ENCODE measurements at places on chromosomes 13 and 19.

GRCh38 chr19:11278670-11279069 lies 16.3 kb upstream of the DOCK6 start:
- no peak overlapping the region for H3K27ac ChIP-seq
- peaks cover 25% of the 10 kb centered on the region for H3K4me1 ChIP-seq
- H3K4me3 ChIP-seq = no peak overlapping the region
- peaks cover 3% of the 10 kb centered on the region for H3K36me3 ChIP-seq
- H3K27me3 ChIP-seq = peaks cover 52% of the 10 kb centered on the region

GRCh38 chr13:49455007-49455398 lies 10.9 kb downstream of the SETDB2 start:
- no peak for DNase-seq
- H3K27me3 ChIP-seq = no peaks in the 10 kb centered on the region
- H3K36me3 ChIP-seq = peaks cover 26% of the 10 kb centered on the region
- no peak overlapping the region for H3K4me3 ChIP-seq
- no peak overlapping the region for H3K27ac ChIP-seq

- H3K4me1 ChIP-seq = no peaks in the 10 kb centered on the region
- no peak overlapping the region for H3K4me3 ChIP-seq
- no peak overlapping the region for H3K27ac ChIP-seq
- H3K36me3 ChIP-seq = no peaks in the 10 kb centered on the region
- no peak for DNase-seq
These were observed 959 bp upstream of the IGFL3 start for GRCh38 chr19:46125447-46125846.

- H3K4me1 ChIP-seq = peaks cover 8% of the 10 kb centered on the region
- H3K4me3 ChIP-seq = no peak overlapping the region
- no peak for DNase-seq
- H3K36me3 ChIP-seq = peaks cover 10% of the 10 kb centered on the region
- no peak overlapping the region for H3K27ac ChIP-seq
These were observed 9.1 kb upstream of the SHISA7 start for GRCh38 chr19:55451965-55452748.

DNA sequence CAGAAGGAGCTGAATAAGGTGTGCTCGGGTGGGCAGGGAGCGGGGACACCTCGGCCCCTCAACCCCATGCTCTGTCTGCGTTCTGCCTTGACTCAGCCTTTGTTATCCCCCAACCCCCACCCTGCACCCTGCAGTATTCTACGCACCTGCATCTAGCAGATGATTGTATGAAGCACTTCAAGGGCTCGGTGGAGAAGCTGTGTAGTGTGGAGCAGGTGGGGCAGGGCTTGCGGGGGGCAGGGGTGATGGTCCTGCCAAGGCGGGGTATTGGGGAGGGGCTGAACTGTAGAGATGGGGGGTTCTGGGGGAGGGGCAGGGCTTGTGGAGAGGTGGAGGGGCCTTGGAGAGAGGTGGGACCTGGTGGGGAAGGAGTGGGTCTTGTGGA lies 6.1 kb downstream of the STXBP2 start:
- H3K36me3 ChIP-seq = peaks cover 36% of the 10 kb centered on the region
- no peak for DNase-seq
- no peaks in the 10 kb centered on the region for H3K27me3 ChIP-seq
- peaks cover 24% of the 10 kb centered on the region for H3K4me1 ChIP-seq
- no peak overlapping the region for H3K4me3 ChIP-seq

- peaks cover 24% of the 10 kb centered on the region for H3K27me3 ChIP-seq
- peaks cover 3% of the 10 kb centered on the region for H3K36me3 ChIP-seq
- H3K4me3 ChIP-seq = no peak overlapping the region
- H3K4me1 ChIP-seq = peaks cover 32% of the 10 kb centered on the region
These were observed 6.0 kb downstream of the COX6B2 start for GRCh38 chr19:55348317-55349034.

DNA sequence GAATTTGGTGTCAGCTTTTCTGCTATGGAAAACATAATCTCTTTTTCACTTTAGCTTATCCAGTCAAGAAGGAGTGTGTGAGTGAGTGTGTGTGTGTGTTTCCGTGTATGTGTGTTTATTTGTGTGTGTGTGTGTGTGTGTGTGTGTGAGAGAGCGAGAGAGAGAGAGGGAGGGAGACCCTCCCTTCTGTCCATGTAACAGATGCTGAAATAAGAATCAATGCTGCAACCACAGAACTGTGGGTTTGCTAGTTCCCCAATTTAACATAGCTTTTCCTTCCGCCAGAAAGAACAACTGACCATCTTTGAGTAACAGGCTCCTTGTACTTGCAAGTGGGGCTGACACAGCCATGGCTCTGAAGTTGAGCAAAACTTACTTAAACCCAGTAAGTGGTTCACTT lies 5.2 kb downstream of the LCP1 start:
- no peaks in the 10 kb centered on the region for H3K27me3 ChIP-seq
- H3K36me3 ChIP-seq = peaks cover 85% of the 10 kb centered on the region
- peak overlapping the region; percentile 90 for H3K4me3 ChIP-seq
- peak overlapping the region; percentile 83 for H3K27ac ChIP-seq
- DNase-seq = peak; percentile 56
- H3K4me1 ChIP-seq = peaks cover 54% of the 10 kb centered on the region

- H3K27me3 ChIP-seq = no peaks in the 10 kb centered on the region
- H3K27ac ChIP-seq = peak overlapping the region; percentile 54
- H3K4me1 ChIP-seq = peaks cover 49% of the 10 kb centered on the region
- DNase-seq = no peak
These were observed 5.1 kb downstream of the CD37 start for GRCh38 chr19:49340069-49340864.

- H3K4me1 ChIP-seq = peaks cover 23% of the 10 kb centered on the region
- H3K36me3 ChIP-seq = peaks cover 43% of the 10 kb centered on the region
- H3K27me3 ChIP-seq = no peaks in the 10 kb centered on the region
- H3K27ac ChIP-seq = no peak overlapping the region
- H3K4me3 ChIP-seq = no peak overlapping the region
These were observed 13.4 kb downstream of the DPP9 start for GRCh38 chr19:4710281-4710600.

GRCh38 chr13:43293008-43293407 lies 269.6 kb downstream of the DNAJC15 start:
- H3K27ac ChIP-seq = no peak overlapping the region
- H3K4me1 ChIP-seq = no peaks in the 10 kb centered on the region
- H3K4me3 ChIP-seq = no peak overlapping the region
- no peak for DNase-seq
- H3K36me3 ChIP-seq = no peaks in the 10 kb centered on the region

DNA sequence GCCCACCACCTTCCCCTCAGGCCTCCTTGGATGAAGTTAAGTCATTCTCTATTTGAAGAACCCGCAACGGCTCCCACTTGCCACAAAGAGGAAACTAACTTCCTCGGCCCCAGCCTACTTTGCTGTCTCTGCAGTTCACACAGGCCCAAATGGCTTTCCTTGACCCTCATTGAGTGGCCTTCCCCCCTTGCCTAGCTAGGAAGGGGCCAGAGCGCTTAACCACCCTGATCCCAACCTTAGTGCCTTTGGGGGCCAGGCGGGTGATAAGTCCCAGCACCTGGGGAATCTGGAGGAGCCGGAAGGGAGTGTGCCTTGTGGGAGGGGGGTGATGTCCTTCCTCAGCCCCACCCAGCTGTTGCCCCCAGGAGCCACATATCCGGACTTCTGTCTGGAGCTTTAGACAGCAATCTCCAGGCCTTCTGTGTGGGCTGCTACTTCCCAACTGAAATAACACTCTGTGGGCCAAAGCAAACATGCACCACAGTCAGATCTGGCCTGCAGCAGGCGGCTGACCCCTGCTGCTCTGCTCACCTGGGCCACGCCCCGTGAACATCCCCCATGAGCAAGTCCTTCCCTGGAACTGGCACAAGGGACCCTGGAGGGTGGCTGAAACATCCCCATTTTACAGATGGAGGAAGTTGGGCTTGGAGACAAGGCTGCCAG lies 10.5 kb downstream of the NECTIN2 start:
- H3K36me3 ChIP-seq = no peaks in the 10 kb centered on the region
- H3K27ac ChIP-seq = peak overlapping the region; percentile 22
- DNase-seq = no peak

DNA sequence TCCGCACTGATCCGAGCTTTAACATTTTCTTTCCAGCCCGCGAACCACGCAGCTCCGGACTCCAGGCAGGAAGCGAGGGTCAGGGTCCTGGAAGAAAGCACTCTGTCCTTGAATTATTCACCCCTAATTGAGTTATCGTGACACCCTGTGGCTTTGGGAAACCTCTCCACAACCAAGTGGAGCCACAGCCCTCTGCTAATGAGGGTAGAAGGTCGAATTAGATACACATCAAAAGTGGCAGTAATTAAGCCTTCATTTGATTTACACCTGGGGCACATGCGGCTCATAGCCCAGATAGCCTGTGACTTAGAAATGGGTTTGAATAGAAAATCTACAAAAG lies 15.9 kb upstream of the RNF17 start:
- no peaks in the 10 kb centered on the region for H3K36me3 ChIP-seq
- peak overlapping the region; percentile 66 for H3K4me3 ChIP-seq
- H3K27ac ChIP-seq = no peak overlapping the region
- H3K27me3 ChIP-seq = peaks cover 61% of the 10 kb centered on the region
- DNase-seq = no peak

DNA sequence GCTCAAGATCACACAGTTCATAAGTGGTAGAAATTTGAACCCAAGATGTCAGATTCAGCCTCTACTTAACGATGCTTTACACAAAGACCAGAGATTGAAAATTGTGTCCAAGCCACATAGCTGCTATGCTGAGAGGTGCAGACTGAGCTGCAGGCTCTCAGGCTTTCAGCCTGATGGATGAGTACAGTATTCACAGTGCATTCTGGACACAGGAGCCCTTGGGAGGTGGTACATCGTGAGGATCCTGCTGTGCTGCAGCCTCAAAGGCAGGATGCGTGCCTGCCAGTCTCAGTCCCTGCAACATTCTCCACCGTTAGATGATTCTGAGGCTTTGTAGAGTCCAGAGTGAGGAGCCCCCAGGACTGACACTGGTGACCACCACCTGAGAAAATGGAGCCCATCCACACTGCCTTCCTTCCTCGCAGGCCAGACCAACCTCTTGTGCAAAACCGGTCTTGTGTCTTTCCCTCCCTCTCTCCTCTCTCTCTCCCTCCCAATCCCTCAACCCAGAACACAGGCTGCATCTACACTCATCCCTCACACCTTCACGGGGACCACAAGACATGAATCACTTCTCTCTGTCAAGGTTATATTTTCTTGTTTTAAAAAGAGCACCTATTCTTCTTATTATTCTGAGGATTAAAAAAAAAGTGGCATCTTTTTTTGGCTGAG lies 203.4 kb upstream of the ZNF507 start:
- no peaks in the 10 kb centered on the region for H3K4me1 ChIP-seq
- H3K27ac ChIP-seq = no peak overlapping the region
- DNase-seq = no peak
- no peak overlapping the region for H3K4me3 ChIP-seq
- H3K27me3 ChIP-seq = no peaks in the 10 kb centered on the region

DNA sequence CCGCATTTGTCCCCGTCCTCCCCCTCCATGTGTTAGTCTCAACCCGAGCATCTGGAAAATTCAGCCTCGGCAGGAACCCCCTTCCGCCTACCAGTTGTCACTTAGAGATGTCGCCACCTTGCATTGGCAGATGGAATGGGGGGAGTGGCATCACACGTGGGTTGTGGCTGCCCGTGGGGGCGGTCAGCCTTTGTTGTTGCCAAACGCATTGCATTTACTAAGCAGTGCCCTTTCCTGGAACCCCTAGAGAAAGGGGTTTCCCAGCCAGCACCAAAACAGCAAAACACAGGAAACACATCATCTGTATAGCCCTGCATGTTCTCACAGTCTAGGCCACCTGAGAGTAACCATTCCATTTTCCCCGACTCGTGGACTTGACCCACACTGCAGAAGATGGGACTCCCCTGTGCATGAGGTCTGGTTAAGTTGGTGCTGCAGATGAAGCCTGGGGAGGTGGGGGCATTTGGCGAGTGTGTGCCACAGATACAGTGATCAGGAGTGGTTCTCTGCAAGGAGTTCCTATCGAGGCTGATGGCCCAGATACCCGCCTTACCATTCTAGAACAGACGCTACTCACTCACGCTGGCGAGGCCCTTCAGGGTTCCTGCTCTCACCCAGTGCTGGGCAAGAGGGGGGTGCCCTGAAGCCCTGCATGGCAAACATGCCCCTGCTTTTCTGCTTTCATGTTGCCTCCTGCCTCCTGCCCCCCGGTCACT lies 38.3 kb downstream of the TMED1 start:
- peak; percentile 88 for DNase-seq
- H3K4me1 ChIP-seq = peaks cover 31% of the 10 kb centered on the region
- peak overlapping the region; percentile 80 for H3K27ac ChIP-seq
- H3K4me3 ChIP-seq = peak overlapping the region; percentile 58

GRCh38 chr13:37340901-37341670 lies 235.6 kb upstream of the CSNK1A1L start:
- no peaks in the 10 kb centered on the region for H3K27me3 ChIP-seq
- H3K4me3 ChIP-seq = no peak overlapping the region
- H3K36me3 ChIP-seq = no peaks in the 10 kb centered on the region

- no peak for DNase-seq
- H3K4me3 ChIP-seq = no peak overlapping the region
- no peaks in the 10 kb centered on the region for H3K36me3 ChIP-seq
- no peaks in the 10 kb centered on the region for H3K4me1 ChIP-seq
- H3K27ac ChIP-seq = no peak overlapping the region
- no peaks in the 10 kb centered on the region for H3K27me3 ChIP-seq
These were observed 60.1 kb downstream of the UFM1 start for GRCh38 chr13:38409771-38410170.

DNA sequence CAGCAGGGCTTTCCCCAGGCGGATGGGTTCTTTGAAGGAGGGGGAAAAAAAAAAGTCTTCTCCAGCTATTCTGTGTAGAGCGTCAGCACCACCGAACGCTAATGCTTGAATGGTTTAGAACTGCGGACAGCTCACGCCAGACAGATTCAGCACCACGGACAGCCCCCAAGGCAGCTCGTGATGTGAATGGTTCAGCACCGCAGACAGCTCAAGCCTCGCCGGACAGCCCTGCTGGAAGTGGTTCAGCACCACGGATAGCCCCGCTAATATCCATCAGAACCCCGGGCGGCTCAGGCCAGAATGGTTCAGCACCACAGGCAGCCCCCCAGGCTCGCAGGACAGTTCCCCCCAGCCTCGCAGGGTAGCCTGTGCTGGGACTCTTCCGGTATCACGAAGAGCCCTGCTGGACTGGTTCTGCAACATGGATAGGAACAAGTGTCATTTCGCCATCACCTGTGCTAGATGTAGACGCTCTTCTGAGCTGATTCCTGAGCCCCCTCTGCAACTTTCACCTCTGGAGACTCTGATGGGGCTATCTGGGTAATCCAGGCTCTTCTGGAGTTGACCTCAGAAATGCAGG lies 4.9 kb upstream of the SMIM17 start:
- H3K4me1 ChIP-seq = no peaks in the 10 kb centered on the region
- no peak overlapping the region for H3K27ac ChIP-seq
- DNase-seq = peak; percentile 82
- H3K36me3 ChIP-seq = no peaks in the 10 kb centered on the region
